ENCODE measurements at places on chromosomes 7 and 10.

DNA sequence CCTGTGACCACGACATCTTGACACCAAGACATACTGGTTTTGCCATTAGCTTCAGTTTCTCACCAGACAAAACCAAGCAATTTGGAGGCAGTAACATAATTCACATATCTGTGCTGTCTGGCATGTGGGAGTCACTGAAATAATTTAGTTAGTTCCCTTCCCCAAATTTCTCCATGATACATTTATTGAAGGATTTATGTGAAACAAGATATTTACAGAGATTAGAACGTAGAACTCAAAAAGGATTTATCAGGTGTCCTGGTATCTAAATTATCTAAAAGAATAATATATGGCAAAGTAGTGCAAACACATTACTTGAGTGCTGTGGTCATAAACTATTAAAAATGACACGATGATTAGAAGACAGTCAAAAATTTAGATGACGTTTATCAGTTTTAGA, 98.7 kb downstream of the ETV1 start:
- DNase-seq, result no peak

DNA sequence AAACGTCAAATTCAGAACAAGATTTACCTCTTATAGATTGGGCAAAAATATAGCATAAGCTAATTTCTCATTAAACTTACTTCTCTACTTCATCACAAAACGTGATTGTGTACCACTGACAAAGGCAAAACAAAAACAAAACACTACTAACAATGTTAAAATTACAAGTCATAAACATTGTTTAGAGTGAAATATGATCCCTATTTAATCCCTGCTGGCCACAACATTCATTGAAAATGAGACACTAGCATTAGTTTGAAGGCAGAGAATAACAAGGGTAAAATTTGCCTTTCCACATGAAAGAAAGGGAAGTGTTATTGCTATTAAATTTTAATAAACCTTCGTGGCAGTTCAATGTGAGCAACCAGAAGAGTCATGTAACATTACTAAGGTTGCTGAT, 45.0 kb downstream of the SEMA3A start:
- DNase-seq, result peak; percentile 10

DNA sequence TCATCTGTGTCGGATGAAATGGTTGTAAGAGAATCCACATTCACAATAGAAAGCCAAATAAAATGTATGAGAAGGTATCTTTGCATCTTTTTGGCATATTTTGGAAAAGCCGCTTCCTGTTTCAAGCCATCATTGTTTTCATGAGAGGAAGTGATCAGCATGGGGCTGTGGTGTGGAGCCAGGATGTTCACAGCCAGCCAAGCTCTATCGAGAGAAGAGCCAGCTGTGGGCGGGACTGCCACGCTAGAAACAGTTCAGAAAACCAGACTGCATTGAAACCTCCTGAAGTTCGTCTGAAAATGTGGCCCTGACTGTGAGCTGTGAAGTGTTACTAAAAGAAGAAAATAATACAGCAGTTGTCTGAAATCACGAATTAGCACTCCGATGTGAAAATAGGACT, 21.2 kb upstream of the NPS start:
- no peak for DNase-seq

- DNase-seq, result peak; percentile 77
These were observed 67.7 kb downstream of the ST8SIA6 start for GRCh38 chr10:17386616-17387075.

DNA sequence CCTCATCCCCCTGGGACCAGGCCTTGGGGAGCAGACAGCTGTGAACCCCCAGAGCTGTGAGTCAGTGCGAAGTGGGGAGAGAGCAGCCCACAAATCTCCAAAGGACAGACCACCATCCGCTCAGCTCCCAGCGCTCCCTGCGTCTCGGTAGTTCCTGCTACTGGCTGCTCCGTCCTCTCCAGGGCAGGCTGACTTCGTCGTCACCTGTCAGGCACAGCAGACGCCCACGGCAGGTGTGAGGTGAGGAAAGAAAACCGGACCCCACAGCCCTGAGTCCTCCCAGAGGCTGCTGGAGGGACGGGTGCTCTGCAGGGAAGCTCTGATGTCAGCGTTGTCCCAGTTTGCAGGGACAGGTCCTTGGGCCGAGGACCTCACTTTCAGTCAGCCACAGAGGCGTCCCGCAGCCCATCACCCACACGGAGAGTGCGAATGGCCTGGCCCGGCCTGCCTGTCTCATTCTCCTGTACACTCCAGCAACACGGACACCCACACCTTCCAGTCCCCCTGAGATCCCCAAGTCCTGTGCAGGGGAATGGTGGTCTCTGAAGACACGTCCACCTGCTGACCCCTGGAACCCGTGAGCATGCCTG, 95.2 kb downstream of the DNAJB6 start:
- DNase-seq, result no peak
